ENCODE measurements at places on chromosomes 4 and X.

DNA sequence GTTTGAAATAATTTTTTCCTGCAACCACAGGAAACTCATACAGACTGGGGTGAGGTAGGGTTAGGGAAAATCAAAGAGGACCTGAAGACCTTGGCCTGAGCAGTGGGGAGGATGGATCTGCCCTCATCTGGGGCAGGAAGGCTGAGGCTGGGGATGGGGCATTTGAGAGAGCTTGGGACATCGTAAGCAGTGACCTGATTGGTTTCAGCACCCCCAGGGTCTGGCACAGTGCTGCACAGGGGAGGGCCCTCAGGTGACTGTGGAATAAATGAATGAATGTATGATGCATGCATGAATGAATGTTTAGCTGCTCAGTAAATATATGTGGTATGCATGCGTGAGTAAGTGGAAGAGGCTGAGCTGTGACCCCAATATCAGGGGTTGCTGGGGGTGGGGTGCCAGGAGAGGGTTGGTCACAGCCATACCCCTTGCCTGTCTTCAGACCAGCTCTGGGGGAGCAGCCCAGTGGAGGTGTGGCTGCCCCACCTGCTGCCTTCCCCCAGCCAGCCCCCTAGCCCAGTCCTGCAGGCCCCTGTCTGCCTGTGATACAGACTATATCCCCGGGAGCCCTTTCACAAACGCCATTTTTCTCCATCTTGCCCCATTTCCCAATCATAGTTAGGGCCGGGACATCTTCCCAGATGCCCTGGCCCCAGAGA, 11.0 kb upstream of the TNIP2 start:
- no peak for DNase-seq

DNA sequence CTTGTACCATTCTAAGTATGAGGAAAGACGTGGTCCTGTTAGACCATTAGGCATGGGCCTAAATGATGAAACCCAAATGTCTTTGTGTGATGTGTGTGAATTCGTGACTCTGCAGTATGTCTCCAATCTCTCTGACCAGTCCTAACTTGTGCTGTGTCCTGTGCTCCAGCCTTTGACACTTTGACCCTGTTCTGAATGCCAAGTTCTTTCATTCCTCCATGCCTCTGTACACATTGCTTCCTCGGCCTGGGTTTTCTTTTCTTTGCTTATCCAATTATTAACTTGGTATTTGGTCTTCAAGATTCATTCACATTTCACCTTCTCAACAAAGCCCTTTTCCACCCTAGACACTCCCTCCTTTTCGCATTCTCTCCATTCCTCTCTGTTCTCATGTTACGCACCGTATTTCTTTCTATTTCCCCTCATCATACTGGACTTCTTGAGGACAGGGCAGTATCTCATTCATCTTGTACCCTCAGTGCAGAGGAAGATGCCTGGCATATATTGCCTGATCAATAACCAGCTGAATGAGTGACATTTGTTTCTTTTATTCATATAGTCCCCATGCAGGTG, 138.7 kb downstream of the F11 start:
- no peak for DNase-seq

DNA sequence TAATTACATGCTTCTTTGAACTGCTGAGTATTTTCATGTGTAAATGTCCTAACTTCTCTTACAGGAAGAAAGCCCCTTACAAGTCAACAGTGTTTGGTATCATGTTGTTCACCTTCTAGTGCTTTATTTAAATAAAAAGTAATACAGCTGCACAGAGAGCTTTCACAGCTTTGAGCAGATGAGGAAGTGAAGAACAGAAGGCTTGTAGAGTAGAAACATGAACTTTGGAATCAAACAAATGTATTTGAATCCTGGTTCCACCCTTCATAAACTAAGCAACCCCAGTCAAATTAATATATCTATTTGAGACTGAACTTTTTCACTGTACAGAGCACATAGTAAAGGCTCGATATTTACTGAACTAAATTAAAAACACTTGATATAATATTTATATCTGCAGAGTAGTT, 120.5 kb downstream of the CAMK2D start:
- no peak for DNase-seq

- no peak for DNase-seq
Observed at GRCh38 chrX:149114874-149115273, 390.2 kb downstream of the IDS start.

DNA sequence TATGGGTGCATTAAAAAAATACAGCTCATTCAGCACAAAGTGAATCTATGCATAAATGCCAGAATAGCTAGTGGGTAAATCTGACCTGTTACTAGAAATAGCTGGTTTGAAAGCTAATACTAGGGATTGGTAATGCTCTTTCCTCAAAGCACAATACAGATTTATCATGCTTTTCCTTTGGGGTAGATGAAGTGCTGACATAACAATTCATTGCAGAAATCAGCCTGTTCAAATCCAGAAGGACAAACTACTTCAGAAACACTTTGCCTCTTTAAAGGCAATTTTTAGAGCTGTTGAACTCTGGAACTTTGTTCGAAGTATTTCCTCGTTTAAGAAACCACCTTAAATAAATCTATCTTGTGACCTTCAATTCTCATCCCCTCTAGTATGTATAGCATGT, 957.9 kb downstream of the ARAP2 start:
- DNase-seq: no peak

DNA sequence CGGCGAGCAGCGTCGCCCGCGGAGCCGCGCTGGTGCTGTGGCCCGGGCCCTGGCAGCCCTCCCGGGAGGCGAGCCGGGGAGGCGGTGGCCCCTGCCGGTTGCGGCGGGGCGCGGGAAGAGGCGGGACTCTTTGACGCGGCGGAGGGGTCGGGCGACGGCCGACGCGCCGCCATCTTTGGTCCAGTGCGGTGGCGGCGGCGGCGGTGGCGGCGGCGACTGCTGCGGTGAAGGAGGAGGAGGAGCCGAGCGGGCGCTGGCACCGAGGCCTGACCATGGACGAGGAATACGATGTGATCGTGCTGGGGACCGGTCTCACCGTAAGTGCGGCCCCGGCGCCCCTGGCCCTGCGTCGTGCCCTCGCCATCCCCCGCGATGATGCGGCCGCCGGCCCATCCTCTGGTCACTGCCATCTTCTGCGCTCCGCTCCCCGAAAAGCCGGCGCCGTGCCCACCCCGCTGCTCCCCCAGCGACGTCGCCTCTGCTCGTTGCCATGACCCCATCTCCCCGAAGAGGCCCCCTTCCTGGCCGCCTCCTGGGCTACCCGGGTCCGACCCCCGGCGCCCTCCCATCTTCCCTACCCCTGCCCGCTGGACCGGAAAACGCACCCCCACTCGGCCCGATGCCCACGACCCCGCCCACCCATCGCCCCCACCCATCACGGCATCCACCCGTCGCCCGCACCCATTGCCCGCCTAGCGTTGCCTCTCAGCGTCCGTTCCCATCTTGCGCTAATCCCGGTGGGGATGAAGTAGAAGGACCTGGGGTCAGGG, at the start of gene GDI1:
Gene GDI1, plus strand, starts transcription at position 172 of the 770 bp plus-strand sequence. Its CDS starts 101 bp downstream, at position 273.
- no peak for DNase-seq

- DNase-seq: no peak
Observed at GRCh38 chr4:26067035-26067434, 153.0 kb downstream of the SMIM20 start.

DNA sequence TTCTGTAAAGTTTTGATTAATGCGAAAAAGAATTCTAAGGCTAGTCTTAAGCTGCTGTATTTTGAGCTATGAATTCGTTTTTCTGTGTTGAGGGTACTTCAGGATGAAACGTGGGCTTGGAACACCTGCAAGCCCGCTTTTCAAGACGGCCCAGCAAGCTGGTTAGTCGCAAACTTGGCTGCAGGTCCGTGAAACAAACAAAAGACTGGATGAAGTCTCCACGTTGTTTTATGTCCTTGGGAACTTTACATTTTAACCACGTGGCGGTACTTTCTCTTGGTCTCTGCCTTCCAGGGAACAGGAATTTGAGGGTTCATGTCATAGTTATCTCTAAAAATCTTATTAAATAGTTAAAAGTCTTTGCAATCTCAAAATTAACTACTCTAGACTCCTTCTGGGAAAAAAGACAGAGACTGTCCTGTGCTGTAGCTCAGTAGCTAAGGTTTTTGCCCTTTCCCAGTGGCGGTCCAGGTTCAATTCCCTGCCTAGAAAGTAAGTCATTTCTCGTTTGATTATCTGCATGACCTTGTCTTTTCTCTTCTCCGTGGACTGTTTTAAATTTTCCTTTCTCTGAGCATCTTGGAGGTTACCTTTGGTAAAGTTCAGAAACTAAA, 21.0 kb downstream of the TENM3 start:
- DNase-seq: no peak

- DNase-seq: no peak
Observed at GRCh38 chrX:119190831-119191230, 45.3 kb upstream of the PGRMC1 start.

GRCh38 chr4:182277377-182277776, 34.2 kb downstream of the TENM3 start:
- DNase-seq: no peak

DNA sequence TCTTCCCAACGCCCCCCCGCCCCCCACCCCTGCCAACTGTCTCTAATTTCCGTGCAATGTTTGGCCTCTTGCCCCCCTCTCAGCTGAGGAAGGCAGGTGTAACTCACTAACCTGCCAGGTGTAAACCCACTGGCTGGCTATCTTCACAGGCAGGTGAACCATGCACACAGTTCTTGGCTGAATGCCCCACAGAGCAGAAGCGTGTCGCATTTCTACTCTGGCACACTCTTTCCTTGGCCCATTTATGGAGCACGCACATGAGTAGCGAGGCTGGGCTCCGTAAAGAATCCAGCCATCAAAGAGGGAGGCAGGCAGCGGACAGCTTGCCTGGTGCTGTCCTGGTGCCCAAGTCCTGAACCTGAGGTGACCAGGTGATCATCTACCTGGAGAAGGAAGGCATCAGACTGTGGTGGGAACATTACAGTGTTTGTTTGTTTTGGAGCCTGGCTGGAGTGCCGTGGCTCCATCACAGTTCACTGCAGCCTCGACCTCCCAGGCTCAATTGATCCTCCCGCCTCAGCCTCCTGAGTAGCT, 39.2 kb upstream of the CRMP1 start:
- DNase-seq: no peak

DNA sequence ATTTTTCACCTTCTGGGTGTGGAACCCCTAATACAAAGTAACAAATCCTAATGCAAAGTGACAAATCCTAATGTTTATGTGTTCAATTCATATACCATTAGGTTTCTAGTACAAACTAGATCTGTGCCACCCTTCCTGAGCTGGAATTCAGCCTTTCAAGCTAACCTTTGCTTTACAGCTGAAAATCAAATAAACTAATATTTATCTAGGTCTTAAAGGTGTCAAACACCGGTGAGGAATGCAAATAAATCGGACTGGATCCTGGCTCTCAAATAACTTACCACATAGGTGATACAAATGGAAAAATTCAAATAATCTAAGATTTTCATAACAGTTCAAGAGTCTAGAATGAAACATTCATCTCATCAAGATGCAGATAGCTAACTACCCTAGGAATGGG, 11.6 kb downstream of the IRF2 start:
- no peak for DNase-seq

DNA sequence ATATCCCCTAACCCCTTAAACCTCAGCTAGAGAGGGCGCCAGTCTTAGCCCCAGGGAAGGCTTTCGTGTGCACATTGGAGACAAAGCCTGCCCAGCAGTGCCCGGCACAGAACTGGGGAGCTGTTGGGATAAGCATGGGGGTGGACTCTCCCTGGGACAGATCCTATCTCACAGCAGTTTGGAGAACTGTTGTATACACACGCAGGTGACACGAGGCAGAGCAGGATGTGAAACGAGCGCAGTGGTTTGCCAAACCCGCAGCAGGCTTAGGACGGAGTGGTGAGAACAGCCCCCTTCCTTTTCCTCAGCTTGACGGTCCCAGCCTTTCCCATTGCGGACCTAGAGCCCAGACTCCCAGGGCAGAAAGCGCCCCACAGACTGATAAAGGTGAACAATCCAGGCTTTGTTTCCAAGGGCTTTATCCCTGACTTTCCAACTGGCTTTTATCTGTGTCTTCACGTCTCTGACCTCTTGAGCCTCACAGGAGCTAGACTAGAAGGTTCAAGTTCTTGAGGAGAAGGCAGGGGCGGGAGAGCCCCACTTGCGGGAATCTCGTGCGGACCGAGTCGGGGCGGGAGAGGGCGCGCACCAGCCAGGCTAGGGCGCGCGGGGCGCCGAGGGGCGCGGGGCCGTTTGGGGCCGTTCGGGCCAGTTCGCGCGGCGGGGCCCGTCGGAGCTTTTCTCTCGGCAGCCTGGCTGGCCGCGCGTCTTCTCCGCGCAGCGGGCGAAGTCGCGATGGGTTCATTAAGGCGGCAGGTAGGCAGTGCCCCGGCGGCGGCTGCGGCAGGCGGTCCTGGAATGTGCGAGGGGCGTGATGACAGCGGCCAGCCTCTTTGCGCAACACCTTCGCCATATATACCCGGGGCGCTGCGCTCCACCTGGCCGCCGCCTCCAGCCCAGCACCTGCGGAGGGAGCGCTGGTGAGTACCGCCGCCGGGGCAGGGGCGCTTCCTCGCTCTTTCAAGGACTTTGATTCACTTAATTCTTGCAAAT, at the start of gene SLC34A2:
Gene SLC34A2, plus strand, starts transcription at position 881 of the 993 bp plus-strand sequence. CDS start 6,650 bp downstream, outside the sequence.
- no peak for DNase-seq

- DNase-seq: no peak
Observed at GRCh38 chrX:4243759-4244158, 530.3 kb upstream of the PRKX start.

DNA sequence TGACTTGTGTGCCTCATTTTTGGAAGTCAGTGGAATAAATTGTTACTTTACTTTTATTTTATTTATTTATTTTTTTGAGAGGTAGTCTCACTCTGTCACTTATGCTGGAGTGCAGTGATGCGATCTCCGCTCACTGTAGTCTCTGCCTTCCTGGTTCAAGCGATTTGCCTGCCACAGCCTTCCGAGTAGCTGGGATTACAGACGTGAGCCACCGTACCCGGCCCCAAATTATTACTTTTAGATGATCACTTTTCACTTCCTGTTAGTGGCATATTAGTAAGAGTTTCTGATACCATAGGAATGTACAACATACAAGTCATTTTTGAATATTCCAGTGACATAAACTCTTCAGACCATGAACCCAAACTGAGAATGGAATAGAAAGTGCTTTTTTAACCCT, 611.0 kb upstream of the MAGEB2 start:
- no peak for DNase-seq

DNA sequence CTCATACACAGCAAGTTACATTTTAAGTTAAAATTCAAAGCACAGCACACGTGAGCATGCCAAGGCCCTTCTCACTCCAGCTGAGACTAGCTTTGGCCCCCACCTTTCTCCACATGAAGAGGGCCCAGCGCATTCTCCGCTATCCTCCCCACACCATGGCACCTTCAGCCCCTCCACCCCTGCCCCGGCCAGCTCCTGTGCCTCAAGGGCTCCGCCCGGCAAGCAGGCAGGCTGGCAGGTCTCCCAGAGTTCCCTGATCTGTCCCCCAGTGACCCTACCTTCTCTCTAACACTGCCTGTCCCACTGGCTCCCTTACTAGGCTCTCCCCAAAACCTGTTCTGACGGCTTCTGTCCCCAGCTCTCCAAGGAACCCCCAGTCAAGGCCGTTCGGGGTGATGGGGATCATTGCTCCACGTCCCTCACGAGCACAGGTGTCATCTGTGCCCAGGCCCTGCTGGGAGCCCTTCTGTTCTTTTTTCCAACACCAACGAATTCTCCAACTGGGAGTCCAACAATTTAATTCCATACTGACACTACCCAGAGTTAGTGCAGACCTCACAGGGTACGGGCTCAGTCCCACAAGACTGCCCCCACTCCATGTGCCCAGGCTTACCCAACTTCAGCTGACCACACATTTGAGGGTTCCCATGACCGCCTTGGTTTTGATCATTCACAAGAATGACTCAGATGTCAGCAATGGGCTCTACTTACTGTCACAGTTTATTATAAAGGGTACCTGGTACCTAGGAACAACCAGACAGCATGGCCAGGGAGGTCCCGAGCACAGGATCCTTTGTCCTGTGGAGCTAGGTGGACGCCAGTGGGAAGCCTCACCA, 4.2 kb downstream of the LETM1 start:
- DNase-seq: no peak

GRCh38 chrX:72479324-72480274, 93.0 kb downstream of the HDAC8 start:
- DNase-seq: no peak

Data from AG09309 (cell line).